ENCODE measurements at places on chromosomes 1 and 21. TPM values are rescaled to one million over a fixed set of nuclear protein-coding genes. Genes with fewer than 3 reads are reported as not detected.

SAMD13 gene
- total RNA-seq: 0.59 TPM

HHIPL2 gene
- 0.16 TPM for total RNA-seq

FBLIM1 gene
- 3.6 TPM for total RNA-seq

PATJ gene
- 31.6 TPM for total RNA-seq

IL10 gene
- total RNA-seq: not detected

DENND2C gene
- total RNA-seq: 1.1 TPM

SH2D5 gene
- total RNA-seq: 2.8 TPM

ILDR2 gene
- total RNA-seq: 1.2 TPM

MPZ gene
- 0.23 TPM for total RNA-seq

FAM3B gene
- 59.7 TPM for total RNA-seq

TM2D1 gene
- total RNA-seq: 16.3 TPM

ERICH3 gene
- total RNA-seq: not detected

BARHL2 gene
- total RNA-seq: not detected

DNAJC6 gene
- 4.0 TPM for total RNA-seq

TDRD5 gene
- total RNA-seq: 0.52 TPM

KRTAP19-3 gene
- total RNA-seq: not detected

PLXNA2 gene
- 3.2 TPM for total RNA-seq

CLDN17 gene
- not detected for total RNA-seq

SLC22A15 gene
- total RNA-seq: 0.28 TPM

KRTAP13-2 gene
- total RNA-seq: not detected

NUP210L gene
- 0.19 TPM for total RNA-seq

CLCNKB gene
- total RNA-seq: not detected

PCSK9 gene
- 29.4 TPM for total RNA-seq

BSND gene
- total RNA-seq: not detected

IFI44 gene
- total RNA-seq: not detected

SNX7 gene
- 16.1 TPM for total RNA-seq

NR1I3 gene
- not detected for total RNA-seq

LAD1 gene
- total RNA-seq: 80.5 TPM

OR14K1 gene
- total RNA-seq: not detected

SYT2 gene
- 0.09 TPM for total RNA-seq

PLPPR4 gene
- not detected for total RNA-seq

HAPLN2 gene
- not detected for total RNA-seq

CR1L gene
- total RNA-seq: not detected

DNM3 gene
- total RNA-seq: not detected

SERTAD4 gene
- 3.6 TPM for total RNA-seq

UBL4B gene
- not detected for total RNA-seq

FBXO28 gene
- 36.7 TPM for total RNA-seq

KDF1 gene
- total RNA-seq: 13.5 TPM

CACNA1S gene
- 0.07 TPM for total RNA-seq

CELA2B gene
- total RNA-seq: not detected

PRAMEF2 gene
- total RNA-seq: not detected

FASLG gene
- total RNA-seq: not detected

LRRC38 gene
- not detected for total RNA-seq

ELF3 gene
- total RNA-seq: 116 TPM

KIAA0040 gene
- total RNA-seq: 24.9 TPM

PRDM2 gene
- 29.8 TPM for total RNA-seq

APCS gene
- not detected for total RNA-seq

Data from Caco-2 (cell line).